ENCODE measurements at places on chromosomes 7 and 10. TPM values are rescaled to one million over a fixed set of nuclear protein-coding genes. Genes with fewer than 3 reads are reported as not detected.

PLEKHS1 gene
- not detected for total RNA-seq

DNA sequence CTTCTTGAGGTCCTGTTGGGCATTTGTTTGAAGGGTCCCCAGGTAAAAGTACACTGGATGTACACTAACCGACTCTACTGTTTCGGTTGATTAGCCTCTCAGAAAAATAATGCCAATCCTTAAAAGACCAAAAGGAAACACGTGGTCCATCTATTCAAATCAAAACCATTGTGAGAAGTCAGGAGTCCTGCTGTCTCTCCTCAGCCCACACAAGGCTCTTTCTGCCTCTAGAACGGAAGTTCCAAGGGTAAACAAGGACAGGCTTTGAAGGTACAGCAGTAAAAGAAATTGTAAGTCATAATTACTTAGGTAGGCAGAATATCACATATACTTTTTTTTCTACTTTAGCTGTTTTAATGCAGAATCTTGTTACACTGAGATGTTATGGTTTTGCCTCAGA, 71.7 kb upstream of the TPK1 start:
- no peaks in the 10 kb centered on the region for H3K4me1 ChIP-seq
- no peak overlapping the region for H3K27ac ChIP-seq
- H3K27me3 ChIP-seq = no peaks in the 10 kb centered on the region
- no peak overlapping the region for H3K4me3 ChIP-seq
- H3K36me3 ChIP-seq = no peaks in the 10 kb centered on the region

DNA sequence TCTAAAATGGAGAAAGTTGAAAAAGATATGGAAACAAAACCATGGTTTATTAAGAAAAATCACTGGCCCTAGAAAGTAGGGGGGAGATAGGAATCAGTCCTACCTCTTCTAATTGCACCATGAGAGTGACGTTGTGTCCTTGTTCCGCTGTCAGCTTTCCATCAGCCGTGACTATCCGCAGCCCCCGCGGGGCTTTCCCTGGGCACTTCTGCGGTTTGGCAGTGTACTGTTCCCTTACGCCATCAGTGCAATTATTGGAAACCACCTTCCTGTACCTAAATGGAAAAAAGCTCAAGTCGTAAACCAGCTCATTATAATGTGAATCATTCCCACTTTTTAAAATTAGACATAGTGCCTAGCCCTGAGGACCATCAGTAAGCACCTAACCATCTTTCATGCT, 512.2 kb downstream of the SORCS1 start:
- no peaks in the 10 kb centered on the region for H3K4me1 ChIP-seq
- no peaks in the 10 kb centered on the region for H3K27me3 ChIP-seq
- DNase-seq = no peak
- H3K36me3 ChIP-seq = no peaks in the 10 kb centered on the region

GRCh38 chr10:59222788-59223187, 46.3 kb downstream of the PHYHIPL start:
- no peak for DNase-seq
- H3K27ac ChIP-seq = no peak overlapping the region
- H3K27me3 ChIP-seq = no peaks in the 10 kb centered on the region
- no peak overlapping the region for H3K4me3 ChIP-seq
- H3K4me1 ChIP-seq = no peaks in the 10 kb centered on the region

DNA sequence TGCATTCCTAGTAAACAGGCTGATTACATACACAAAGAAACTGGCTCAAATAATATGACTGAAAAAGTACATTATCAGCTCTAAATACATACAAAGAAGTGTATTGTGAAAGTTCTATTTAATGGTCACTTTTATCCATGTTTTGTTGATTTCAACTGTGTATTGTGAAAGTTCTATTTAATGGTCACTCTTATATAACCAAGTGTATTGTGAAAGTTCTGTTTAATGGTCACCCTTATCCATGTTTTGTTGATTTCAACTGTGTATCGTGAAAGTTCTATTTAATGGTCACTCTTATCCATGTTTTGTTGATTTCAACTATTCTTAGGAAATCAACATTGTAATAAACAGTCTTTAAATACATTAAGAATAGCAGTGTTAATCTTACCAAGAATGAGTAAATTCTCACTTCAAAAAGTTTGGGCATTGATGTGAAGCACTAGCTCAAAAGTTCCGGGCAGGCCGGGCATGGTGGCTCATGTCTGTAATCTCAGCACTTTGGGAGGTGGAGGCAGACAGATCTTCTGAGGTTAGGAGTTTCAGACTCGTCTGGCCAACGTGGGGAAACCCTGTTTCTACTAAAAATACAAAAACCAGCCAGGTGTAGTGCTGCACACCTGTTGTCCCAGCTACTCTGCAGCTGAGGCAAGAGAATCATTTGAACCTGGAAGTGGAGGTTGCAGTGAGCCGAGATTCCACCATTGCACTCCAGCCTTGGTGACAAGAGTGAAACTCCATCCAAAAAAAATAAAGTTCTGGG, 34.8 kb upstream of the FEZF1 start:
- DNase-seq = no peak
- no peaks in the 10 kb centered on the region for H3K27me3 ChIP-seq
- no peak overlapping the region for H3K27ac ChIP-seq
- no peak overlapping the region for H3K4me3 ChIP-seq

DNA sequence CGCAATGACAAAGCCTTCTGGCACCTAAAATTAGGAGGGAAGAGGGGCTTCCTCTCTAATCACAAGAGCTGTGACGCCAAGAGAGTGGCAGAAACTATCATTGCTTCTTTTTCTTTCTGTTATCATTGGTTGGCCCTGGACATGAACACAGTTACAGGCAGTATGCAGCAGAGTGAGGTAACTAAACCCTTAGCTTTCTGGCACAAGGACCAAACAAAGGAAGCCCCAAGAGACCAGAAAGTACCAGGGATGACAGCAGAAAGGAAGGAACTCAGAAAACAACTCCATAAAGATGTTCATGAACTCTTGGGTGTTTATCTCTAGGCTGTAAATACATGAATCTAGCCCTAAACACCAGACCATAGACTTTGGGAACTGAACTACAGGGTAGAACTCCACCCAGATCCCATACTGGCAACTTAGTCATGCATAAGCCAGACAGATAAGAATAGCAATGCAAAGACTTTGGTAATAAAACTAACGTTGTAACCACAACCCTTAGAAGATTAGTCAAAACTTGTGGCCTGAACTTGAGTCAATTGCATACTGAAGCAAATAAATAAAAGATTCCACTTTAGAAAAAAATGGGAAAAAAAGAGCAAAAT, 195.7 kb upstream of the PTN start:
- no peaks in the 10 kb centered on the region for H3K36me3 ChIP-seq
- no peaks in the 10 kb centered on the region for H3K4me1 ChIP-seq
- no peak for DNase-seq
- no peak overlapping the region for H3K4me3 ChIP-seq

Data from uterus (tissue), 4 donors.